ENCODE measurements at places on chromosomes 16 and 17.

DNA sequence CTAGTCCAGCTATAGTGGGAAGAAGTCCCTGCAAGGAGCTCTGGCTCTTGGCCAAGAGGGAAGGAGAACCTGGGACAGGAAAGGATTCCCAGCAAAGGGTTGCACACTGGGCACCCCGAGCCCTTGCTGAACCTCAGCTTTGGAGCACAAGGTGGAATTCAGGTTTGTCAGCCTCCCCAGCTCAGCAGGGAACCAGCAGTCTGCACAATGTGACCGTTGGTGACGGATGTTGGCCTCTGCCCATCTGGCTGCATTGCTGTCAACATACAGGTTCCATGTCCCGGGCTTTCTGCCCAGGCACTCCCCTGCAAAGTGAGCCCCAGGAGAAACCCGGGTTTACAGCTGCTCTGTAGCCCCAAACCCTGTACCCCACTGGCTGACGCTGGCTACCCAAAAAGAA is 6.7 kb downstream of the RPRML start:
- DNase-seq = no peak

DNA sequence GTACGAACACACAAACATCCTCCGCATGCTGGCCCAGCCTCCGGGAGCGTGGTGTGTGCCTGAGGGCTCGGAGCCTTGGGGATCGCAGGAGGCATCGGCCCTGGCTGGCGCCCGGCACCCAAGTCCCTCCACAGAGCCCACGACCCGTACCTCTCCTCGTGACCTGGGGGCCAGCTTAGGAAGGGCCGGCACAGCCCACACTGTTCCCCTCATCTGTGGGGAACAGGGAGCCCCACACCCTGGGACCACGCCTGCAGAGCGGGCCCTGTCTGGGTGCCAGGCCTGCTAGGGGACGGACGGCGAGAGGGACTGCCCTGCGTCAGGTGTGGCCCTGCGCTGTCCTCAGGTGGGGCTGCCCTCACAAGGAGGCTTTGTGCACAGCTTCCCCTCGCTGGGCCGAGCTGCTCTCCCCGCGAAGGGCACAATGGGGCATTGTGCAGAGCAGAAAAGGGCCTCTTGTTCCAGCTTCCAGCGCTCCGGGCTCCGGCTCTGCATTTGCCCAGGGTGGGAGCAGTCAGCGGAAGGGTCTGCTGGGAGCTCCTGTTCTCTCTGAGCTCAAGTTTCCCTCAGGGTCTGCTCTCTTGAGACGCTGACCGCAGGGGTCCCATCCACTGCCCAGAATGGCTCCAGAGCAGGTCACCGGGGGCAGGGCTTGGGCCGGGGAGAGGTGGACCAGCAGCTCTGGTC is 1.7 kb upstream of the LMF1 start:
- DNase-seq = peak; percentile 53

DNA sequence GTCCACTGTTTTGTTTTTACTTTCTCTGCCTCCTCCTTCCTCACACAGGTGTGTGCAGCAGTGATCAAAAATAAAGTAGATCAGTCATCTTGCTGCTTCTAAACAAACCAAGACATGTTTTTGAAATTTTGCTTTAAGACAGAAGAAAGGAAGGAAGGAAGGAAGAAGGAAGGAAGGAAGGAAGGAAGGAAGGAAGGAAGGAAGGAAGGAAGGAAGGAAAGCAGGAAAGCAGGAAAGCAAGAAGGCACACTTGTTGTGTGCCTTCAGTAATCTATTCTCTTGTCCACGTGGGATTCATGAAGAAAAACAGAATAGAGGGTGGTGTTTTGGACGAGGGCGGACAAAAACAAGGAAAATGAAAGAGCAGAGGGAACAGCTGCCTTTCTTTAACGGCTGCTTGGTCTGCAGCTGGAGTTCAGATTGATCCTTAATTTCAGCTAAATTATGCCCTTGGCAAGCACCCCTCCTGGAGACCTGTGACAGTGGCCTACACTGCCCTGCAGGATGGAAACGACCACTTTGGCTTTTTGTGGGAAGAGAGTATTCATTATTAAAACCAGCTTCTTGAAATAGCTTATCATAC is 188.5 kb upstream of the IRX3 start:
- no peak for DNase-seq

GRCh38 chr17:38848939-38849605 is 4.4 kb downstream of the RPL23 start:
- no peak for DNase-seq

DNA sequence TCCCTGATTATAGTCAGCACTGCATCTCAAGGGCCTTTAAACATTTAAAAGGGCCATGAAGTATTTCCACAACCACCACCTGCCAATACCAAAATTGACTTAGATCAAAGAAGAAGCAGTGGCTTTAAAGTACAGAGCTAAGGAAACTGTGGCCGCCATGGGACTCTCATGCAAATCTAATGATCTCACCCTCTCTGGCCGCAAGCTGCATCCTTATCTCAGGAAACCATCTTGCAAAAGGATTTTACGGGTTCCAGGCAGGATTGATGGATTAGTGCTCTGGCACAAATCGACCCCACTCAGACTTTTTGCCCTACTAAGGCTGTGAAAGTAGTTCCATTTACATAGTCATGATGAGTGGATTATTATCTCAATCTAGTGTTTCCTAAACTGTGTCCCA is 22.6 kb downstream of the CDRT4 start:
- peak; percentile 45 for DNase-seq

DNA sequence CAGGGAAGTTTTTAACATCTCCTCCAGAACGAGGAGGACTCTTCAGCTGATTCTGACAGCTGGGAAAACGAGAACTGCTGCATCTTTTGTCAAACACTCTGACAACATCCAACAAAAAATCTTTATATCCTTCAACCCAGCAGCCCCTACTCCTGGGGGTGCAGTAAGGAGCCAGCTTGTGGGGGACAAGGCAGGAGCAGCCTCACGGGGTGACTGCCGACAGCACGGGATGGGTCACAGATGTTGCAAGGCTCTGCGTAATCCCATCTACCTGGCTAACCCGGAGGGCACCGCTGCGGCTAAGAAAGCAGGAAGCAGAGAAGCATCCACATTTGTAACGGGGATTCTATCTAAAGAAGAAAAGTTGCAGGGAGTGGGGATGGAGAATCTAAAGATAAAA is 28.6 kb downstream of the WDR45B start:
- DNase-seq = no peak

- no peak for DNase-seq
Observed at GRCh38 chr16:9159839-9160550, 68.6 kb downstream of the HAPSTR1 start.

GRCh38 chr16:68731637-68732036 is 5.5 kb upstream of the CDH1 start:
- no peak for DNase-seq

DNA sequence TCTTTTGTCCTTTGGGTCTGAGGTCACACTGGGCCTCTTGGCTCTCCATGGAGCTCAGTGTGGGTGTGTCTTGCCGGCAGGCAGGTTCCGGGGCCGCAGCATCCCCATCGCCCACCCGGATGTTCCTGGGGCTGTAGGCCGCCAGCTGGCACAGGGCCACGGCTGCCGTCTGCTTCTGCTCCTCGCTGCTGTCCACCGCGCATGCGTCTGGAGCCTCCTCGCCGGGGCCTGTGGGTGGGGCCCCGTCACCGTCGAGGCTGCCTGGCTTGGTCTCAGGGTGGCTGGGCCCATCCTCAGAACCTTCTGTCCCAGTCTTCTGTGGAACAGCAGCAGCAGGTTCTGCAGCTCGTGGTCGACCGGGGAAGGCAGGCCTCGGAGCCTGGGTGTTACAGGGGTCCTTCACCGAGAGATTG is 9.6 kb downstream of the ZNF750 start:
- DNase-seq = no peak

GRCh38 chr16:10598157-10598556 is 17.8 kb upstream of the EMP2 start:
- no peak for DNase-seq

GRCh38 chr17:56502120-56502654 is 91.3 kb upstream of the NOG start:
- DNase-seq = no peak

GRCh38 chr17:47057830-47058229 is 78.8 kb upstream of the RPRML start:
- DNase-seq = no peak

DNA sequence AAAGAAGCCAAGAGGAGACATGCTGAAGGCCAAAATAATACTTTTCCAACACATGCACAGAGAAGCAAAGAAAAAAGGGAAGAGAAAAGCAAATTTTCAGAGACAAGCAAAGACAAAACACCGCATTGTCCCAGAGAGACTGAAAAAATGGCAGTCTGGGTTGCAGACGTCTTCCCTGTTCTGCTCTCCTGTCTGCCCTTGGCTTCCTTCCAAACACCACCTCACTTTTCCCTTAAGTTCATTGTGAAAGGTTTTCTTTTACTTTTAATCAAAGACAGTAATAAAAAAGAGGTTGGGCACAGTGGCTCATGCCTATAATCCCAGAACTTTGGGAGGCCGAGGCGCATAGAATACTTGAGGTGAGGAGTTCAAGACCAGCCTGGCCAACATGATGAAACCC is 21.2 kb upstream of the VAT1L start:
- no peak for DNase-seq

GRCh38 chr16:21088646-21089538 is 61.8 kb downstream of the DNAH3 start:
- DNase-seq = no peak

DNA sequence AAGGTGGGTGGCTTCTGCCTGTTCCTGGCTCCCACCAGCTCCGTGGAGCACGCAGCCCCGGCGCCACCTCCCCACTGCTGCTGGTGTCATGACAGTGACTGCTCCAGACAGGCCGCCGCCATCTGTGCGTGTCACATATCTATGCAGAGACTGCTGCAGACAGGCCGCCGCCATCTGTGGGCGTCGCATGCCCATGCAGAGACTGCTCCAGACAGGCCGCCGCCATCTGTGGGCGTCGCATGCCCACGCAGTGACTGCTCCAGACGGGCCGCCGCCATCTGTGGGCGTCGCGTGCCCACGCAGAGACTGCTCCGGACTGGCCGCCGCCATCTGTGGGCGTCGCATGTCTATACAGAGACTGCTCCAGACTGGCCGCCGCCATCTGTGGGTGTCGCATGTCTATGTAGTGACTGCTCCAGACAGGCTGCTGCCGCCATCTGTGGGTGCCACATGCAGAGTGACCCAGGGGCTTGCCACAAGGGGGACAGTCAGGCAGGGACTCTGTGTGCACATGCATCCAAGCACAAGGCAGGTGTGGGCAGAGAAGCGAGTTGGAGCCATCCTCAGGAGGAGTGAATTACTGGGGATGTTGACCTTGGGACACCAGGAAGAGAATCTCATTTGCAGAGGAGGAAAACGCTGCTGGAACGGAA is 3.3 kb upstream of the FN3KRP start:
- no peak for DNase-seq

DNA sequence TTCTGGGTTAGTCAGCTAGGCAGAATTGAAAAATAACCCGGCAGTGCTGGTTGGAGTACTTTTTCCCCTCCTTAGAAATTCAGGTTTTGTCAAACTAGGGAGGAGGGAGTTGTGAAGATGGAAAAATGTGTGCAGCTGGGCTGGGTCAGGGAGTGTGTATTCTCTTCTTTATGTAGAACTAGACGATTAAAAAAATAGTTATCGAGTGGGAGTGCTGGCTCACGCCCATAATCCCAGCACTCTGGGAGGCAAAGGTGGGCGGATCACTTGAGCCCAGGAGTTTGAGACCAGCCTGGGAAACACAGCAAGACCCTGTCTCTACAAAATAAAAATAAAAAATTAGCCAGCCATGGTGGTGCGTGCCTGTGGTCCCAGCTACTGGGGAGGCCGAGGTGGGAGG is 106.4 kb downstream of the GNAO1 start:
- no peak for DNase-seq

- no peak for DNase-seq
Observed at GRCh38 chr16:4266372-4266771, 6.5 kb downstream of the TFAP4 start.

DNA sequence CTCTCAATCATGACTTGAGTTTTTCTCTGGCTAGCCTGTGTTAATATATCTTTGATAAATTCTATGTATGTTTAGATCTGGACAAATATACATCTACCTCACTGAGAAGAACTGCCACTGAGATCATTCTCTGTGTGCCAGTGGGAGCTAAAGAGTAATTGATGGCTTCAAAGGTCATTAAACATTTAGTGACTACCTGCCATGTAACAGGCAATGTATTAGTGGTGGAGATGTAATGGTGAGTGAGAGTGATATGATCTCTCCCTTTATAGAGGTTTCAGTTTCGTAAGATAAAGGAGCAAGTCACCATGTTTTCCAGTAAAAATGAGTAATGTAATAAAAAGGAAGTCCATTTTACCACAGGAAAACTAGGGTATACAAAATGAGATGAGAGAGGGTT is 235.8 kb upstream of the CDH8 start:
- DNase-seq = no peak

DNA sequence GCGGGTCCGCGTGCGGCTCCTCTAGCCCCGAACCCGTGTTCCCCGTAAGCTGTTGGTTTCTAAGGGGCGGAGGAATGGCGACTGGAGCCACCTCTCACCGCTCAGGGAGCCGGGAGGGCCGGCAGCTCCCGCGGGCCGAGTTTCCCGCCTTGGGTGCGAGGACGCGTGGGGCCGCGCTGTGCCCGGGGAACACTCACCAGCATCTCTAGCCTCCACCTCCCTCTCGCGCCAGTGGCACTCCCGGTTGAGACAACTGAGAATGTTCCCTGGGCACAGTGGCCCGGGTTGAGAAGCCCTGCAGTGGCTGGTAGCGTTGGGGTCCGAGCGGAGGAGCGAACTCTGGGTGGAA is 560 bp downstream of the TELO2 start:
- DNase-seq = peak; percentile 52

DNA sequence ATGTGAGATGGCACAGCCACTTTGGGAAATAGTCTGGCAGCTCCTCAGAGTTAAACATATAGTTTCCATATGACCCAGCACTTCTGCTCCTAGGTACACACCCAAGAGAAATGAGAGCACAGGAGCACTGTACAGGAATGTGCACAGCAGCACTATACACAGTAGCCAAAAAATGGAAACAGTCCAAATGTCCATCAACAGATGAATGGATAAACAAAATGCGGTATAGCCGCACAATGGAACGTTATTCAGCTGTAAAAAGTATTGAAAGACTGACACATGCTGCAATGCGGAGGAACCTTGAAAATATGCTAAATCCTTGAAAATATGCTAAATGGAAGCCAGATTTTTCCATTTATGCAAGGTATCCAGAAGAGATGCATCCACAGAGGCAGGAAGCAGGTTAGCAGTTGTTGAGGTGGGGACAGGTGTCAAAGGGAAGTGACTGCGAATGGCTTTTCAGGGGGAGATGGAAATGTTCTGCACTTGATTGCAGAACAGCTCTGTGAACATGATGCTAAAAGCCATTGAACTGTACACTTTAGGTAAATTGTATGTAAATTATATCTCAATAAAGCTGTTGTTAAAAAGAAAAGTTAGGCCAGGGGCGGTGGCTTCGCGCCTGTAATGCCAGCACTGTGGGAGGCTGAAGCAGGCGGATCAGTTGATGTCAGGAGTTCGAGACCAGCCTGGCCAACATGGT is 80.7 kb downstream of the MPRIP start:
- peak; percentile 67 for DNase-seq

- peak; percentile 22 for DNase-seq
Observed at GRCh38 chr17:62720126-62720850, 87.8 kb downstream of the MARCHF10 start.

- no peak for DNase-seq
Observed at GRCh38 chr16:53378138-53378537, 56.1 kb upstream of the RBL2 start.

GRCh38 chr16:19062706-19063105 is 4.7 kb upstream of the COQ7 start:
- no peak for DNase-seq

Data from NCI-H526 (cell line).